ENCODE measurements at places on chromosomes 6 and 20.
A peak's percentile ranks its signal among the peaks of the same experiment; 100 is the strongest.

DNA sequence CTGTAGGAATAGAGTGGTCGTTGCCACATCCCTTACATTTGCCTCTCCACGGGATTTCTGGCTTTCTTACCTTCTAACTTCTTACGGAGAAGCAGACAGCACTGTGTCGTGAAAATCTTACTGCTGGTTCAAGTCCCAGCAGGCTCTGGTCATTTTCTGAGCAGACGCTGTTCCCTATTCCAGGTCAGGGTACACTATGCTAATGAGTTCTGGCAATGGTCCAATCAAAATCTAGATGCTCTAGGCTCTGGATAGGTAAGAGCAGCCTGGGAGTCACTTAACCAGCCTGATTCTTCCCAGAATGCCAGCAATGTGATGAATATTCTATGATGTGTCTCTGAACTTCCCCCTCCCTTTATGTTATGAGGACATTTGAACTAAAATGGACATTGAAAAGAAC lies at the start of gene GCM1:
Gene GCM1 (minus strand): TSS at position 158 of the 400 bp plus-strand sequence. CDS start 3,209 bp downstream, outside the sequence.
- DNase-seq: no peak

- no peak for DNase-seq
Observed at GRCh38 chr20:708956-709355, 33.4 kb upstream of the SCRT2 start.

- no peak for DNase-seq
Observed at GRCh38 chr6:31308845-31309175, 36.9 kb upstream of the HLA-C start.

DNA sequence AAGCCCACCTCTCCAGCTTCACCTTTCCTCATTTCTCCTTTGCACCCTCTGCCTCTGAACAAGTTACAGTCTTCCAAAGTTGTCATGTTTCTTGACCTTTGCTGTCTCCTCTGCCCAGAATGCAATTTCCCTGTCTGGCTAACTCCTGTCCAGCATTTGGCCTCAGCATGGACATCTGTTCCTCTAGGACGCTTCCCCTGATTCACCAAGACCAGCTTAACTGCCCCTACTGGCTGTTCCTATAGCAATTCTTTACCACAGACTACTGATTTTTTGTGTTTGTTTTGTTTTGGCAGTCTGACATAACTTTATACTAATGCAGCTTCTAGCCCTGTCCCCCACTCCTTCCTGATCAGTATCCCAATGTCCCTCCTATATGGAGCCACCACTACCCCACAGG lies 13.4 kb downstream of the GNL1 start:
- no peak for DNase-seq

- DNase-seq: no peak
Observed at GRCh38 chr6:27771235-27771634, 141.0 kb downstream of the OR2B2 start.

- no peak for DNase-seq
Observed at GRCh38 chr6:12232821-12233220, 57.3 kb upstream of the EDN1 start.

GRCh38 chr20:61701401-61701800 lies 364.3 kb downstream of the TAF4 start:
- no peak for DNase-seq

- peak; percentile 46 for DNase-seq
Observed at GRCh38 chr6:47353871-47354270, 44.2 kb upstream of the TNFRSF21 start.

GRCh38 chr6:170296746-170297575 lies 6.1 kb upstream of the DLL1 start:
- DNase-seq: no peak

GRCh38 chr20:36663031-36663430 lies 17.0 kb upstream of the SLA2 start:
- DNase-seq: no peak

DNA sequence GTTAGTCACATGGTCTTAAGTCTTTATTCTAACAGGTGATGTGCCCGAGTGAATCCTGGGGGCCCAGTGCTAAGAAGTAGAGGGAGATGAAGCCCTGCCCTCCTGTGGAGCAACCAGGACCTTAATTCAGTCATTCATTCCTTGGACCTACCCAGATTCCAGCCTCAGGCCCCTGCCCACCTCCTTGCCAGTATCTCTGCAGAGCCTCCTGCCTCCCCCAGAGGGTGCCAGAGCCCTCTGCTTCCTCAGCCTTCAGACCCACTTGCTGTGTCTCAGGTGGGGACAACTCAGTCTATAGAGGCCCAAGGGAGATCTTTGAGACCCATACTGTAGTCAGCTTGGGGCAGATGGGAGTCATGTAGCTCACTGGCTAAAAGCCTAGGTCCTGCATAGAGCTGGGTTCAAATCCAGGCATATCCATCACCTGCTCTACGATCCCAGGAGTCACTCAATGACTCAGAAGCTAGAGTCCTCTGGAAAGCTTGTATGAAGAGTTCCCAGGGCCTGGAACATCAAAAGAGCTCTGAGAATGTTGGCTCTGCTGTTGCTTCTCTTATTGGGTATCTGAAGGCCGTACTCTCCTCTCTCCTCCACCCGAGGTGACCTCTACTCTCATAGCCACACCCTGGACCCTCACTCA lies 3.9 kb upstream of the SIGLEC1 start:
- DNase-seq: peak; percentile 30

DNA sequence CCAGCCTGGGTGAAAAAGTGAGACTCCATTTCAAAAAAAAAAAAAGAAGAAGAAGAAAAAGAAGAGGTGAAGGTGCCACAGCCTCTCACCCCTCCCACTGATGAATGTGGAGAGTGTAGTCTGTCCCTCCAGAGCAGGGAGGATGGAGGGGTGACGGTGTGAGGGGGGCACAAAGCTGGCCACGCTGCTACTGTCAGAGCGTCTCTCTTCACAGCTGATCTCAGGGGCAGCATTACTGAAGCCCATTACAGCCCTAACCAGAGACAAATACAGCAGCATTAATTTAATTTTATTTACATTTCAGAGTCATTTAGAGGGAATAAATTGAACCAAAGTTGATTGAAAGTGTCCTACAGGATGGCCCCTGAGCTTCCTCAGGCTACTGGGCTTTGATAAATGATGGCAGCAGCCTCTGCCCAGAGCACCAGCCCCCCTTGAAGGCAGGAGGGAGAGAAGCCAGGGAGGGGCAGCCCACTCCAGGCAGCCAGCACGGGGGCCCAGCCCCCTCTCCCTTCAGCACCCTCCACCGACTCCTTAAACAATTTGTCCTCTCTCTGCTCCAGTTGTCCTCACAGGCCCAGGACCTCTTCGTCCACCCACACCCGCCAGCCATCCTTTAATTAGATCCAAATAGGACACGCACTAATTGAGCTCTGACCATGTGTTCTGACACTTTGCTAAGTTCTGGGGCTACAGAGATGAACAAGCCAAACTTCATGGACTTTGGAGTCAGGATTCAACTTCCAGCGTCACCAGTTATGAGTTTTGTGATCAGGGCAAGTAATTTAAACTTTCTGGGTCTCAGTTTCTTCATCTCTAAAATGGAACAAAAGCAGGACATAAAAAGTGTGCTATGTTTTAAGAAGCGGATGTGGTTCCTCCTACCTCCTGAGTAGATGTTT lies 18.6 kb upstream of the ZFAND3 start:
- no peak for DNase-seq

GRCh38 chr20:39874049-39874893 lies 814.8 kb downstream of the MAFB start:
- peak; percentile 72 for DNase-seq

GRCh38 chr6:35063701-35064280 lies 77.3 kb downstream of the TCP11 start:
- DNase-seq: no peak

- no peak for DNase-seq
Observed at GRCh38 chr20:47353239-47353691, 3.2 kb downstream of the ZMYND8 start.

DNA sequence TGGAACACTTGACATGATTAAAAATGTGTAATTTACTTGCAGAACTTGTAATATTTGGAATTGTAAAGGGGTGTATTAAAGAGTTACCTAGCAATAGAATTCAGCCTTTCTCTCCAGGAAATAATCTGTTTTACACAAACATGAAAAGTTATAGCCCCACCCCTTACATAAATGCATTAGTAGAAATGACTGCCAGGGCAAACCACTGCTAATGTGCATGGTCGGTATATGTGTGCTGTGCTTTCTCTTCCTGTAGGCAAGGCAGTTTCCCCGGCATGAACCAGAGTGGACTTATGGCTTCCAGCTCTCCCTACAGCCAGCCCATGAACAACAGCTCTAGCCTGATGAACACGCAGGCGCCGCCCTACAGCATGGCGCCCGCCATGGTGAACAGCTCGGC lies 156.5 kb downstream of the TMEM242 start:
- DNase-seq: no peak

DNA sequence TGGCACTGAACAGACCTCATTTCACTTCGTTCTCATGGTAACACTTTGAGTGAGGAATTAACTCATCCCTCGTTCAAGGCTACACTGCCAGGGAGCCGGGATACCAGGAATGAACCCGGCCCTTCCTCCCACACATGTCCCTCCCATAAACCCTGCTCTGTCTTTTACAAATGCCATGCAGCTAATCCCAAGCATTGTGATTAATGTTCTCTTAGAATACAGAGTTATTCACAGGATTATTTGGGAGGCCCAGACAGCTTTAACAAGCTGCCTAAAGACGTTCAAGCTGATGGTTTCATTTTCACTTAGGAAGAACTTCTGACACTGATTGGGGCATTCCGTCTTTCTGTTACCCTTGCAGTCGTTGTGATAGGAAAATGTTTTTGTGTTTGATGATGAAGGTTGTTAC lies 42.5 kb upstream of the CD83 start:
- DNase-seq: peak; percentile 58

GRCh38 chr6:161393839-161394364 lies 120.0 kb upstream of the AGPAT4 start:
- peak; percentile 81 for DNase-seq

DNA sequence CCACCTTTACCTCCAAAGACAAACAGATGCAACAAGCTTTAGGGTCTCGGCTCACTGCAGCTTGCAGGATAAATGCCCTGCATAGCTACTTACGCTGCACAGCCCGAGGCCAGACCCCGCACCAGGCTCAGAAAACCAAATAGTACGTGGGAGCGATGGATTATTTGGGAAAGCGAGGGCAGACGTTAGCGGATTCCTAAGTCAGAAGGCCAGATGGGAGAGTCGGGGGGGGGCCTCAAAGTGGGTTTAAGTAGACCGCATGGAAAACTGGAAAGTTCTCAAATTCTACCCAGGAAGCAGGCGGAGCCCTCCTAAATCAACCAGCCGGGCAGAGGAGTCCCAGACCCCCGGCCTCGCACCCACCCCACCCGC lies 382 bp downstream of the SFT2D1 start:
- DNase-seq: no peak

DNA sequence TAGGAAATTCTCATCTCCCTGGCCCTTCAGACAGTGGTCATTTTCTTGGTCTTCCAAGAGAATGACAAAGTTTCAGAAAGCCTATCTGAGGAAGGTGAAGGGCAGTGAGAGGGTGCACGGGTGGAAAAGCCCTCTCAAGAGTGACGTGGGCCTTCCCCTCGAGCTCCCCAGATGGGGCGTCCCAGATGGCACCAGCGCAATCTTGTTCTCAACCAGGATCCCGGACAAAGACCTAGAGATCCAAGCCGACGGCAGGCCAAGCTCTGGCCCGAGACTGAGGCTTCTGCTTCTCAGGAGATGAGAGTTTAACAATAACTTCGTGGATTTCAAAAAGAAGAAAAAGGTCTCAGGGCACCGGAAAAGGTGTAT lies 797 bp upstream of the ZNF133 start:
- DNase-seq: no peak

DNA sequence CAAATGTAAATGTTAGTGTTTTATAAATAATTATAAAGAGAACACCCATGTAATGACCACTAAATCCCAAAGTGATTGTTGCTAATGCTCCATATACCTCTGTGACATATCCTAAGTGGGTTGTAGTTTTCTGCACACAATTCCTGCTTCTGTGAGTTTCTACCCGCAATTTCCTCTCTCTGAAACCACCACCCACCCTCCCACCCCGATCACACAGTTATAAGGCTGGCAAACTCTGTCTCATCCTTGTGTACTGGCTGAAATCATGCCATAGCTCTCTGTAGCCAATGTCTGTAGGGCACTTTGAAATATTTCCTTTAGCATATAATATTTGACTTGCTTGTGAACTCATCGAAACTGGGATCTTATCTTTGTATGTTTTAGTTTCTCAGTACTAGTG lies 236.6 kb downstream of the PLCB1 start:
- DNase-seq: no peak

DNA sequence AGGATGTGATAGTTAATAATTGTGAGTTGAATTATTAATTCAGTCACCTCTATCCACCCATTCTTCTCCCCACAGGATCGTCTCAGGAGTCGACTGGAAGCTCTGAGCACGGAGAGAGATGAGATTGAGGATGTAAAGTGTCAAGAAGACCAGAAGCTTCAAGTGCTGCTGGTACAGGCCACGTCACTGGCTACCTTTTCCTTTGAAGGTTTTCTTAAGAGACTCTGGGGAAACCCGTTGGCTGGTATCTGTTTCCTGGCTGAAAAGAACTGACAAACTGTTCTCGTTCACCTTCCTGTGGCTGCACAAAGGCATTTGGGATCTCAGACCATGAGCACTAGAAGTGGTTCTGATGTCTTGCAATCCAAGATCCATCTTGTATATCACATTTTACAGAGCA lies 3.8 kb downstream of the TRIM15 start:
- no peak for DNase-seq

DNA sequence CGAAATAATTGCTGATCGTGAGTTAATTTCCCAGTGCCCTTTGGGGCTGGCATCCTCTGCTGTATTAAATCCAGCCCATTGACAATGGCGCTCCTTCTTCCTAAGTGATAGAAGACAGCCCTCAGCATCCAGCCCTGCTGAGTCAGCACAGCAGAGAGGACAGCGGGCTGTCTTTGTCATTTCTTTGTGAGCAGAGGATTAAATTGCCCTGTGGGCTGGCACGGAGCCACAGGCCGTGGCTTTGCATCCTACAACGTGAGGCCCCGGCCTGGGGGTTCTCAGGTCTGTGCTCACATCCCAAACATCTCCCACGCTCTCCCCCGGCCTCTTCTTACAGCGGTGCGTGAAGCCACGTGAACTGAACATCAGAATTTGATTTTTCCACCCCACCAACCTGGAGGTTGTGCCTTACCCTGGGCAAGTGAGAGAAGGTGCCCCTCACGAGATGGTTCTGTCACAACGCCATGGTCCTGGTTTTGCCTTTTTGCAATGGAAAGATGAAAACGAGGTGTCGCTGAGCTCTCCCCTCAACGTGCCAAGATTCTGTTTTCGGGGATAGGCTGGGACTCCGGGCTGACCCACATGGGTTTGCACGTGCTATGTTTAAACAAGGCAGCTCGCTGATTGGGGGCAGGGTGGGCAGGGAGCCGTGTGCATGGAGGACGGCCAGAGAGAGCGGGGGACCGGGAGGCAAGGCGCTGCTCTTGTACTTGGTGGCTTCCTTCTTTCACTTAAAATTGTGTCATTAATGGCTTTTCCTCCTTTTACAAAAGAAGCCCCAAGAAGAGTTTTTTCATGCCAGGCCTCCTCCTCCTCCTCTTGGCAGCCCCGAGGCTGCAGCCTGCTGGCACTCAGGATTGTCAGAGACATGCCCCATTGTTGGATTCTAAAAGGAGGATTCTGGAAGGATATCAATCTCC lies 19.5 kb downstream of the CDH4 start:
- DNase-seq: peak; percentile 89

DNA sequence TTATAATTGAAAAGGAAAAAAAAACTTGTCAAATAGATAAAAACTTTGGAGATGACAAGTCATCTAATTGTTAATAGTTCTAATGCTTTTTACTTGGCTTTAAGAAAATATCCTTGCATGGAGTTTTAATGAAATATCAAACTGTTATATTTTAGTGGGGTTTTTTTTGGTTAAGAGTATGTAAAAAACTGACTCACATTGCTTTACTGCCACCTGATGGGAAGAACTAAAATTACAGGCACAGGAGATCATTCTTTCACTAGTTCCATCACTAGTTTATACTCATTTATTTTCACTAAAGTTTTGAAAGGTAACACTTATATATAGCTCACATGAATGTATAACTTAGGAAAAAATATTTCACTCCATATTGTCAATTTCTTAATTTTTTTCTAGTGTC lies 309.1 kb downstream of the LMBRD1 start:
- no peak for DNase-seq
